Amniotic epithelial cell (primary cell): ENCODE measurements at places on chromosomes 16 and 17.

GRCh38 chr17:21286909-21287702, 2.6 kb downstream of the MAP2K3 start:
- DNase-seq, result no peak

DNA sequence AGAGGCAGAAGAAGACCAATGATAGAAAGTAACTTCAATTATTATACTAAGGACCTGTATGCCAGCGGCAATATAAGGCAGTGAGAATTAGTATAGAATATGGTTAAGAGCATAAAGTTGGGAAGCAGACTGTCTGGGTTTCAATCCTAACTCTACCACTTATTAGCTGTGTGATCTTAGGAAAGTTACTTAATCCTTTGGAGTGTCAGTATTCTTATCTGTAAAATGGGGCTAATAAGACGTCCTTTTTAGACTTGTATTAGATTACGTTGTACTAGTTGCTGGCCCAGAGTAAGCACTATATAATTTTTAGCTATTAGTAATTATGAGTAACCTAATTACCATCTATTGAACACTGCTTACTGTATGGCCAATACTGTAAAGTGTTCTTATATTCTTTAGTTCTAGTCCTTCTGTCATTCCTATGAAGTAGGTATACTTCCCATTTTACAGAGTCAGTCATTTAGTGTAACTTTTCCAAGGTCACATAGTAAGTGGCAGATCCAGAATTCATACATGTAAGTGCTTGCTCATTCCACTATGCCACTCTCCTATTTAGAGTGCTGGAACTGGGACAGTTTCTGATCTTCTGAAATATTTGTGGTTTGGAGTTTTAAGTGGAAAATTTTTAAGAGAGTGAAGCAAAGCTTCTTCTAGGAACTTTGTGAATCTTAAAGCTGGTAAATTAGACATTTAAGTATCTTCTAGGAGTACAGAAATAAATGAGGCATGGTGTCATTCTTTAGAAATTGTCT, 22.5 kb downstream of the HEATR9 start:
- peak; percentile 43 for DNase-seq

DNA sequence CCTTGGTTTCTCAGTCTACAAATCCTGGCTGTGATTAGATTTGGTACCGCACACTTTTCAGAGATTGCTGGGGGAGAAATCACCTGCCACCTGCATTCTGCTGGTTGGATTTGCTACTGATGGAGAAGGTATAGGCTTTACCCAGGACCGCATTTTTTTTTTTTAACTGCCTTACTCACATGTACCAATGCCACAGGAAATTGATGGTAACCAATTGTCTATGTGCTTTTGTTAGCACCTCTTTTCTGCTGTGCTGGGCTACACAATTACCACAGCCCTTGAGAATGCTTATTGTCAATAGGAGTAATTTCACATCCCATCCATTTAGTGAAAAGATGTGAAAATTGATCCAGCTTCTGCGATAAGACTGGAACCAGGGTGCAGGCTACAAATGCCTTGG, 74.4 kb upstream of the TANC2 start:
- no peak for DNase-seq

DNA sequence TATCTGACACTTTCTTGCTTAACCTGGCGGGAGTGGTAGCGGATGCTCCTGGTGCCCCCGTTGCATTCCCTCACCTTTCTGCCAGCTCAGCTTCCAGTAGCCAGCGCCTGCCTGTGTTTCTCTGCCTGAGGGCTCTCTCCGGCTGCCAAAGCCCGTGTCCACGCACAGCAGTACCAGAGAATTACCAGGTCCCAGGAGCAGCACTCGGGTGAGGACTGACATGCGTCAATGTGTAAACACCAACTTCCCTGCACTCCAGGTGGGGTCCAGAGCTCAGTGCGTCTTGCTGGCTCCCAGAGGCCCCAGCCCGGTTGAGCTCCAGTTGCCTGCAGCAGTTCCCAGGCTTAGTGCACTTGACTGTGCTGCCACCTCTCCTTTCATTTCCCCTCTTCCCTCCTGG, 54.8 kb downstream of the CDH13 start:
- no peak for DNase-seq

GRCh38 chr17:50787106-50787505, 19.8 kb upstream of the ANKRD40CL start:
- no peak for DNase-seq

DNA sequence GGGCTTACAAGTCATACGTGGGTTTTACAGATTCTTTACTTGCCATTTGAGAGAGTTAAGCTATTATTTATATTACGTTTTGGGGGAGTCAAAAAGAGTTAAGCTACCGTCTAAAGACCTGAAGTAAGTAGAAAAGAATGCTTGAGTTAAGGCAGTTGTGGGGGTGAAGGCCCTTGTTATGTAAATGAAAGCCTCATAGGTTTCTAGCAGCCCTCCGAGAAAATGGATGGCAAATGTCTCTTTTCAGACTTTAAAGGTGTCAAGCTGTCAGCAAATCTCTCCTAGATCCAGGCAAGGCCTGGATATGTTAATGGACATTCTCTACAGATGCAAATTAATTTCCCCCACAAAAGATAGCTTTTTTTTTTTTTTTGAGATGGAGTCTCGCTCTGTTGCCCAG, 7.2 kb upstream of the EIF4A3 start:
- no peak for DNase-seq
